Neural crest cell (in vitro differentiated cells): ENCODE measurements at places on chromosomes 7 and 10.
A peak's percentile ranks its signal among the peaks of the same experiment; 100 is the strongest.

- DNase-seq: peak; percentile 4
These were observed 207.2 kb upstream of the SVIL start for GRCh38 chr10:29841724-29842649.

GRCh38 chr10:4132216-4132556 lies 347.2 kb upstream of the KLF6 start:
- no peak for DNase-seq

DNA sequence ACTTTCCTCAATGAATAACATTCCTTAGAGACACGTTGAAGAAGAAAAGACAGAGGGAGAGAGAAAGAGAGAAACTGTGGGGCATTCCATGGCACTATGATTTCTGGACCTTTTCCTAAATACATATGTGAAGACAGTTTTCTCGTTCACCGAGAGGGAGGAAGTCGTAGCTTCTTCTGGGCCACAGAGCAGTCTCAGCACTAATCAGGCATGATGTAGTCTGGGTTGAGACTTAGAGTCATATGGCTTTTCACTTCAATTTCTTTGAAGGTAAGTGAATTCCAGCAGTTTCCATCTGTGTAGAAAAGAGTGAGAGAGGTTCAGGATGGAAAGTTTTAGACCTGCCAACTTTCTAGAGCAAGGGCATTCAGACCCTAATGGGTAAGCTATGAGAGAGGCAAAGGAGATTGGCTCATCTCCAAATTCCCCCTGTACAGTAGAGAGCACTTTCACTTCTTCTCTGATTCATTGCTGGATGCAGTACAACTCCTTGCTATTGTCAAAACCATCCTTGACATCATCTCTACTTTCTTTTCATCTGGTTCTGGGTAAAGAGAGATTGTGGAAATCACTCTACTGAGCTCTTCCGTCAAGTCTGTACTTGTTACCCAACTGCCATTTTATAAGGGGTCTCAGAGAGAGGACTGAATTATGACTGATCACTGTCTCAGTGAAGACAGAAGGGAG lies 31.5 kb upstream of the OR9A4 start:
- DNase-seq: no peak

- no peak for DNase-seq
These were observed 184.2 kb downstream of the STK31 start for GRCh38 chr7:23893942-23894891.

- DNase-seq: no peak
These were observed 113.9 kb downstream of the FAM107B start for GRCh38 chr10:14660831-14661230.

DNA sequence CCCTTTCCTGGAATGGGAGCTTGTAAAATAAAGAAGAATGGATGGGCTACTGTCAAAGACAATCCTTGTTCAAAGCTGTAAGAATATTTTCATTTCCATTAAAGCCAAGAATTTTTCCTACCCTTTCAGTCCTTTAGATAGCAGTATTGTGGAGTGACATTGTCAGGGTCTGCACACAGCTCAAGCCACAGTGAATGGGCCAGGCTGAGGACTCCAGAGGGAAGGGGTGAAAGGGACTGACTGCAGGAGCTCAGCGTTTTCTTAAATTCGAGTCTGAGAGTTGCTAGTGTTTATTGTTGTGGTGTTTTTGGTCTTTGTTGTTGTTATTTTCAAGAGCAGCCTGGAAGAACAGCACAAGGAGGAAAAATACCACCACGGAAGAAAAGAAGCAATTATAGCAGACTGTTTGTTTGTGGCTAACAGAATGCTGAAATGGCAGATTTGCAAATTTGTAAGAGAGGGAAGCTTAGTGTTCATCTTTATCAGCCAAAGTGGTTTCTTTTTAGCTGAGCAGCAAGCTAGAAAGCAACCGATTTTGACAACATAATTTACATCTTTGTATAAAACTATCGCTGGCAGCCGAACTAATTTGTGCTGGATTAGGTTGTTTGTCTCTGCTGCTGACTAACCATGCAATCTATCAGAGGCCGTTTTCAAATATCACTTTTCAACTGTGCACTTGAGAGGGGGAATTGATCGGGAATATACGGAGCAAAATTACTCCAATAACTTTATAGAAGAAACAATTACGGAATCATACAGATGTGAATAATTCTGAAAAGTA lies 192.1 kb downstream of the LRMDA start:
- no peak for DNase-seq

DNA sequence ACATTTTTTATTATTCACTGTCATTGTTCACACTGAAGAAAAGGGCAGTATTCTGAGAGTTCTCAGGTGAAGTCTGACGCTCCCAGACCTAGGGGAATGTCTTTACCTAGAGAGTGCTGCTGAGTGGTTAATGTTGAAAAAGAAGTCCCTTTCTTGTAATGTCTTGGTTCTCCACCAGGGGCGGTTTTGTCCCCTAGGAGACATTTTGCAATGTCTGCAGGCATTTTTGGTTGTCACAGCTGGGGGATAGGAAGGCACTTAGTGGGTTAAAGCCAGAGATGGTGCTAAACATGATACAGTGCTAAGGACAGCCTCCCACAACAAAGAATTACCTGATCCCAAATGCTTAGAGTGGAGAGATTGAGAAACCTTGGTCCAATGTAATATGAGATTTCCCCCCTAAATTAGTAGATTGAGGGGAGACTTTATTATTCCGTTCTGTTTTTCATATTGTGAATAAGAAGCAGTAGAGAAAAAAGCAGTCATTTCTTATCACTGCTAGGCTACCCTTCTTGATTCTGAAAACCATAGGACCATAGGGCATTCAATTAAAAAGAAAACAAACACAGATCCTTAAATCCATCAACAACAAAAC lies 13.1 kb downstream of the UMAD1 start:
- DNase-seq: peak; percentile 35

DNA sequence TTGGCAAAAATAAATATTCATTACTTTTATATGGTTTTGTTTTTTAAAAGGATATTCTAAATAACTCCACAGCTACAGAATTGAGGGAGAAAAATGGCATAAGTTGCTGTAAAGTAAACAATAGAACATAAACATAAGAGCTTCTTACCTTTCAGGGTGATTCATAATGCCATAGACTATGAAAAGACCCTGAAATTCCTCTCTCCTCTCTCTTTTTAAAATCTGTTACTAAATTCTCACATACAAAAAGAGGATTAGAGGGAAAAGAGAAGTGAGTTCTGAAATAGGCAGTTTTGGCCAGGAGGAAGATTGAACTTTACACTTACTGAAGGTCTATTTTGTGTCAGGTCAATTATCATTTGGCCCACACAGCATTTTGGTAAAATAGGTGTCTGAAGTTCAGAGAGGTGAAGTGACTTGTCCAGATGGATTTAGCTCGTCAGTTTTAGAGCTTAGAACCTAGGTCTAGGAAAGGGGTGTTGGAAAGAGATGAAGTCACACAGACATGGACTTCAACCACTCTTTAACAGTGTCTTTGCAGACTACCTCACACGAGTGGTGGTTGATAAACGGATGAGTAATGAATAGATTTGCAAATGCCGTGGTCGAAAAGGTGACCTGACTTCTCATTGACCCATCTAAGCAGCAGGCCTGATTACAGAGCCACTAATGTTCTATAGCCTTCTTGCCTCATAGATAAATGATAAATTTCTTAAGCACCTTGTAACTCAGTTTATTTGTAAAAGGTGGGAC lies 190.6 kb upstream of the CCDC6 start:
- DNase-seq: no peak

- DNase-seq: no peak
These were observed 28.4 kb downstream of the HERC4 start for GRCh38 chr10:68046642-68047041.

DNA sequence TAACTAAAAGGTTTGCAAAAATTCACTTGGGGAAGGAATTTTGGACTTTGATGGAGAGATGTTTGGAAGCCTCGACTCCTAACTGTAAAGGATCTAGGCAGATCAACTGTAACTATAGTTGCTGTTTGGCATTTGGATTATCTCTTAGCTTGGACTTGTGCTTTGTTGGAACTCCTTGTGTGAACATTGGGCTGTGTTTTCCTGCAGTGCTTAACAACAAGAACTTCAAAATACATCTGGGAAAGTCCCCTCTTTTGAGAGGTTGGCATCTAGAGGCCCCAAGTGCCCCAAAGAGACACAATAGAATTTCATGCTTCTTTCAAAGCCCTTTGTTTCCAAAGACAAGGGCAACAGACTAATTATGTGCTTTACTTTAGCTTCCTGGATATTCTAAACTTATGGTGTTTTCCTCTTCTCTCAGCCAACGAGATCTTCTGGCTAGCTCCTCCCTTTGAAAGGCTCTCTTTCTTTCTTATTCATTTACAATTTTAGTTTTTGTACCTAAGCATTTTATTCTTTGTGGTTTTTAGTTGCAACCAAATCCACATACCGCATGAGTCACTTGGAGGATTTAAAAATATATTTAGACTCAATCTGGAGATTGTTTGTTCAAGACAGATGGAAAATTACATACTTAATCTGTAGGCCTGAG lies 11.6 kb downstream of the ABCA13 start:
- no peak for DNase-seq

GRCh38 chr7:130476297-130477150 lies 15.4 kb upstream of the MEST start:
- DNase-seq: no peak

- DNase-seq: peak; percentile 32
These were observed 130.1 kb downstream of the DNAJB6 start for GRCh38 chr7:157466867-157467261.

DNA sequence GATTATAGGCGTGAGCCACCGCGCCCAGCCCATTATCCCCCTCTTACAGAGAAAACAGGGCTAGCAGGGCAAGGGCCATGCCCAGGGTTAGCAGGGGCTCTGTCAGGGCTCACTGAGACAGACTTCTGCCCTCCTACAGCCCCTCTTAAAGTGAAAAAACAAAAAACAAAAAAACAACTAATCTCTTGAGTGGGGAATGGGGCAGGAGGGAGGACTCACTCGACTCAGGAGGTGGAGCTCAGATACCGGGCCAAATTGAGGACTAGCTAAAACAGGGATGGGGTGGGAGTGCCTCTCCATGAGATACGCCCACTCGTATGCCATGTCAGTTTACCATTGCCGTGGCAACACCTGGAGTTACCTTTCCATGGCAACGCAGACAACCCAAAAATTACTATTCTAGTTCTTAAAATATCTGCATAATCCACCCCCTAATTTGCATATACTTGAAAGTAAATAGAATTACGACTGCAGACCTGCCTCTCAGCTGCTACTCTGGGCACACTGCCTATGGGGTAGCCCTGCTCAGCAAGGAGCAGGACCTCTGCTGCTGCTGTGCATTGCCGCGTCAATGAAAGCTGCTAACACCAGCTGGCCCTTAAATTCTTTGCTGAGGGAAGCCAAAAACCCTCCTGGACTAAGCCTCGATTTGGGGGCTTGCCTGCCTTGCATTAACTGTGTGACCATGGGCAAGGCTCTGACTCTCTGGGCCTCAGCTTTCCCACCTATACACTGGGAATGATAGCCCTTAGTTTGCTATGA lies 13.4 kb downstream of the SSC4D start:
- no peak for DNase-seq

GRCh38 chr10:98425511-98426352 lies 10.8 kb upstream of the PYROXD2 start:
- DNase-seq: peak; percentile 37

DNA sequence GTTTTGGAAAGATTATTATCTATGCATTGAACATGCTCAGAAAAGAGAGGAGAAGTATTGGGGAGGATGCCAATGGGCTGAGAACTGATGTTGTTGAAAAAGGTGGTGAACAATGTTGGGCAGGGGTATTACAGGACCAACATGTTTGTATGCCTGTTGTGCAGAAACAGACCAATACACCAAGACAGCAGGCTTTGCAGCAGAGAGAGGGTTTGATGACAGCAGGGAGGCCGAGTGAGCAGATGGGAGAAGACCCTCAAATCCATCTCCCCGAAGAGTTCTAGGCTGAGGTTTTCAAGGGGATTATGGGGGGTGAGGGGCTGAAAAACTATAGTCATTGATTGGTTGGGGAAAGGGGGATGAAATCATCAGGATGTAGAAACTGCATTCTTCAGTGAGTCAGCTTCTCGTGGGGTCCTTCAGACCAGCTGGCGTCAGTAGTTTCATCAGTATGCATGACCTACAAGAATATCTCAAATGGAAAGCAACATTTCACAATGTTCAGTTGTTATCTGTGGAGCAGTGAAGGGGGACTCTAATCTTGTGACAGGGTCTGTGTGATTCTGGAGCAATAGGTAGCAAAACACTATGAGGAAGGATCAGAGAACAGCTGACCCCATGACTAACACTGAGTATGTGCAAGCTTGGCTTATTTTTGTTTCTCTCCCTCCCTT lies 167.8 kb downstream of the BAMBI start:
- no peak for DNase-seq

GRCh38 chr10:30219971-30220751 lies 128.9 kb downstream of the MTPAP start:
- no peak for DNase-seq

- no peak for DNase-seq
These were observed 414.8 kb downstream of the RPS24 start for GRCh38 chr10:78448470-78448869.

DNA sequence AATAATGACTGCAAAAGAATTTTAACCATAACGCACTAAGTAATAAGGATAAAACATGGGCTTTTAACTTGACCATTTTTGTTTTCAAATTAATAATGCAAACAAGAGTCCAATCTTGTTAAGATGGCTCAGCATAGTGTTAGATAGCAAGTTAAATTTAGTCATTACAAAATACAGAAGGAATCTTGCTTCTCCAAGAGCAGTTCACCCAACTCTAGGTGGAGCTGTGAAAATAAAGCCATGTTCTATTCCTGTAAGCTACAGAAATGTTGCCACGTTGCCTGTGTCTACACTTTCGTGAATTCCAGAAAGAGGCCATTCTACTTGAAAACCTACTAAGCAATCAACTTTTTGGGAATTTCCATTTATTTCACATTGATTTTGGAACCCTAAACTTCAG lies 191.9 kb downstream of the SFMBT2 start:
- DNase-seq: no peak

DNA sequence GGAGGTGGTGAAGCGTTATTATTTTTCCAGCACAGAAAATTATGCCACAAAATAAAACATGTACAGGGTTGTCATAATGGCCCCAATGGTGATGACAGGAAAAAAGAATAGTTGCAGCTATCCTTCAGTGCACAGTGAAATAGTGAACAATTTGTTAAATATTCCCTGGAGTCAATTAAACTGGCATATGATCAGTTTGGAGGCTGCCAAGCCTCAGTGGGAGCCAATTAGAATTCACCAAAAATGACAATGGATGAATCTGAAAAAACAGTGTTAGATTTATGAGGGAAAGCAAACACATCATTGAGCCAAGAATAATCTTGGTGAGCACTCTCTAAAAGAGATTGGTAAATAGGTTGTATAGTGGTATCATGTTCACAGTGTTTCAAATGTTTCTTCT lies 146.3 kb downstream of the OTUD1 start:
- DNase-seq: no peak

GRCh38 chr7:34133983-34134782 lies 228.8 kb downstream of the BMPER start:
- DNase-seq: peak; percentile 81

DNA sequence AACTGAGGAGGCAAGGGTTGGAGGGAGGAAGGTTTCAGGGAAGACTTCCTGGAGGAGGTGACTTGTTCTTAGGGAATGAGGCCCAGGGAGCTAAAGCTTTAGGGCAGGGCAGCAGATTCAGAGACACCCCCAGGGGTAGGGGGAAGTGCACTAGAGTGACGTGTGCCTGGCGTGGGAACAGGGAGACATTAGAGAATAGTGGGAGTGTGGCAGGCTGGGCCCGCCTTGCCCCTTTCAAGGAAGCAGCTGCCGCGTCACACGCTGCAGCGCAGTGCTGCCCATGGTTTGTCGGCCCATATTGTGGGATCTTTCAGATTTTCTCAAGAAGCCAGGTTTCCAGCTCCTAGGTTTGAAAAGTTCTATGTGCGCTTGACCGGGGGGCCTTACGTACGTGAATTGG lies 139.4 kb downstream of the LHPP start:
- DNase-seq: no peak

GRCh38 chr10:17609523-17610079 lies 7.6 kb downstream of the HACD1 start:
- DNase-seq: no peak
